ENCODE measurements at places on chromosomes 13 and 19.

DNA sequence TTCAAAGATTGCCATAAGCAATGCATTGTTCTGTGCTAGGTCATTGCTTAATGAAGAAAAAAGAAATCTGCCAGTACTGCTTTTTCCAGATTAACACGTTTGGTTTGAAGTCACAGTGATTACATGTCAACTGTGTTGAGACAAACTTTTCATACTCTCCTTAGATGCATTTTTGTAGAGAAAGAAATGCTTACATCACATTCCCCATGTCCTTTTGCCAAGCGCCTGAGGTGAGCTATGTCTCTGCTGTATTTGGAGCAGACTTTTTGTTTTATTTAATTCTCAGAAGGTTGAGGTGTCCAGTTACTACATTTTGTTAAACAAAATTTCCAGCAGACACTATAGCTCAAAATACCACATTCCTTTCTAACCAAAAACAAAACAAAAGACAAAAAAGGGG lies 16.2 kb downstream of the LACC1 start:
- DNase-seq: no peak

GRCh38 chr19:55481148-55481793 lies 3.7 kb upstream of the NAT14 start:
- DNase-seq: no peak

GRCh38 chr13:95207769-95208366 lies 93.4 kb downstream of the ABCC4 start:
- DNase-seq: no peak

GRCh38 chr13:52393572-52394357 lies 12.2 kb downstream of the THSD1 start:
- no peak for DNase-seq

- DNase-seq: peak; percentile 93
These were observed 258.2 kb upstream of the IRS2 start for GRCh38 chr13:110044551-110045111.

DNA sequence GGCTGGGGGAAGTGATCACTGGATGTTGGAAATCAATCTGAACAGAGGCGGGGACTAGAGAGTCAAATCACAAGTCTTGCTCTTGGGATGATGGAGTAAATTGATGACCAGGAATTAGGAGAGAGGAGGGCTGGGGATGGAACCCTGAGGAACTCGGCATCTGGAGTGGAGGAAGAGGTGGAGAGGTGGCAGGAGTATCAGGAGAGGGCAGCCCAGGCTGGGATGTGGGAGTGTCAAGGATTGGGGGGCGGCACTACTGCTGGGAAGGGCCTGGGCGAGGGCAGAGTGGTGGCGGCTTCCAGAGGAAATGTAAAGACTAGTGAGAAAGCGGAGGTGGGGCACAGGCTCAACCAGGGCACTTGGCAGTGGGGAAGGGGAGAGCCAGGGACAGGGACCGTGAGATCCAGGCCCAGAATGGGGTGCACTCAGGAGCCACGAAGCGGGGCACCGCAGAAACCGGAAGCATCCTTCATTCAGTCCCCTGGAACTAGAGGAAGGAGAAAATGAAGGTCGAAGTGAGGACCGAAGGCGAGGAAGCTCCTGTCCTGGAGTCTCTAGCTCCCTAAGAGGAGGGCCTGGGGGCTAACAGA lies 81.2 kb upstream of the GPR183 start:
- no peak for DNase-seq
